Stimulated activated CD4-positive, alpha-beta T cell treated with anti-CD3 and anti-CD28 coated beads, TNF-alpha, amount 100 ng/mL, for 1 hour (primary cell): ENCODE measurements at places on chromosomes 1 and 21.

DNA sequence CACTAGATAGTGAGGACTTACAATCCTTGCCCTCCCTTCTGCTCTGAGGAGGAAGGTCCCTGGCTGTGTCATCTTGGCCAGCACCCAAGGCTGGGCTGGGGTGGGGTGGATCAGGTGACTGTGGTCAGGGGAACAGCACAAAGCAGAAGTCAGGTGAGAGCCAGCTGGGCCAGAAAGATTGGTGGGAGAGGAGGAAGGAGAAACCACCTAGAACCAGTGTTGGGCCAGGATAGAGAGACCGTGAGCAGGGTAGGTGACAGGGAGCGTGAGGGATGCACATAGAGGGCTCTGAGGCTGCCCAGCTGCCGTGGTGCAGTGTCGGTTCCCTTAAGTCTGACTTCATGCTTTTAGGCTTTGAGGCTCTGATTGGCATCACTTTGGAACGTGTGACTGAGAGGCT is 22.7 kb downstream of the NCF2 start:
- no peak for DNase-seq

DNA sequence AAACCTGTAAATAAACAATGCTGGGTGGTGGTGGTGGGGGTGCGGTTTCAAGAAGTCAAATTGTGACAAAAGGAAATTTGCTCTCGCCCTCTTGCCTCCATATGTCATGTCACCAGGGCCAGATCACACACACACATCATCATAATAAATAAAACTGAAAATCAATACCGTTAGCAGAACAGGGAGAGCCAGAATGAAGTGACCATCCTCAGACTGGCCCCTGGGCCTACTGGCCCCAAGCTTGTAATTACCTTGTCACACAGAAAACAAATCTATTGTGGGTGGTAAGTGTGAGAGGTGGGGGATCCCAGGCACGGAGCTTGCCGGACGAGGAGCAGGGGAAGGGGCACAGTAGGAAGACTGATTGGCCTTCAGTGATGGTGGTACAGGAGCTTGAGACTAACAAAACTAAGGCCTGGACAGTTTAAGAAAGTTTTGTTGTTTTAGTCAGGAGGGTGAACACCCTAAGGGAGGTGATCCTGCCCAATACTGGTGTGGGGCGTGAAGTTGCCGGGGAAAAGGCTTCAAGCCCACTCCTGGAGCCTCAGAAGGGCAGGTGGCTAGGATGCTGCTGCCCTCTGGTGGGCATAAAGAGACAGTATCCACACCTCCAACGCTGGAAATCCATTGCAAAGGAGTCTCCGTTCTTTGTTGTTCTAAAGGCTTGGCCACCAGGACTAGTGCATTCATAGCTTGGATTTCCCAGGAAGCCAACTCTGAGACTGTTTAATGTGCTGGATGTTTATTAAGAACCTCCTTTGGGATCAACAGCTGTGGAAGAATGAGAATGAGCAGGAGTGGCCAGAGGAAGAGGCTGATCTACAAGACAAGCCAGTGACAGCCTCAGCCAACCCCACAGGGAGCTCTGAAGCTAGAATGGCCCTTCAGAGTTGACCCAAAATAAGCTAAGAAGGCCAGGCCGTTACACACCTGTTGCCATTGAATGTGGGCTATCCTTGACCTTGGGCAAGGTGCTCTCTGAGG is 8.1 kb upstream of the C1orf216 start:
- DNase-seq: no peak

DNA sequence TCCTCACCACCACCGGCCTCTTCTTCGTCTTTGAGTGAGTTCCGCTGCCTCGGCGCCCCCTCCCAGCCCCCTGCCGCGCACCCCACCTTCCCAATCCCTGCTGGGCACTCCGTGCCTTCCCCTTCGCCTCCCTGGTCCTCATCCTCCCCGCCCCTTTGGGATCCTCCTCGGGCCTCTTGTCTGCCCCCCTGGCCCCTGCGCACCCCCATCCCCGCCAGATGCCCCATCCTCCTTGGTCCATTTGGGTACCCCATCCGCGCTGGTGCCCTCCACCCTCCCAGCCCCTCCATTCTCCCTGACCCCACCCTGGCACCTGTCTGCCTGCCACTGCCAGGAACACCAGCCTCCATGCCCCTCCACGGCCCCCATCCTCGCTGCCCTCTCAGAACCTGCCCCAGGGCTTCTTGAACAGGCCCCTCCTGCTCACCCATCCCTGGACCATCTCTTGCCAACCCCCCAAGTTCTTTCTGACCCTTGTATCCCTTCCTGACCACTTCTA is 667 bp downstream of the ZDHHC18 start:
- DNase-seq: no peak

DNA sequence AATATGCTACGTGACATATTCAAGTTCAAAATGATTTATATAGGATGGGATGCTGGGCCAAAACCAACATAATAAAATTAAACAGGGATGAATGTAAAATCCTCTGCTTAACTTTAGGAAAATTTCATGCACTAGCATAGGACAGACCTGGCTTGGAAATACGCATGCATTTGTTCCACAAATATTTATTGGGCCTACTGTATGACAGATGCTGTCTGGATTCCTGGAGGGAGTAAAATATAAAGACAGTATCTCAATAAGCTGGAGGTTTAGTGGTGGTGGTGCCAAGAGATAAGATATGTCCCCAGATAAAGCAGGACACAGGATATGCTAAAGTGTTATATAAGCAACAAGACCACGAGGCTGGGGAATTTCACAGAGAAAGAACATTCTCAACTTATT is 15.1 kb downstream of the RCSD1 start:
- DNase-seq: no peak

DNA sequence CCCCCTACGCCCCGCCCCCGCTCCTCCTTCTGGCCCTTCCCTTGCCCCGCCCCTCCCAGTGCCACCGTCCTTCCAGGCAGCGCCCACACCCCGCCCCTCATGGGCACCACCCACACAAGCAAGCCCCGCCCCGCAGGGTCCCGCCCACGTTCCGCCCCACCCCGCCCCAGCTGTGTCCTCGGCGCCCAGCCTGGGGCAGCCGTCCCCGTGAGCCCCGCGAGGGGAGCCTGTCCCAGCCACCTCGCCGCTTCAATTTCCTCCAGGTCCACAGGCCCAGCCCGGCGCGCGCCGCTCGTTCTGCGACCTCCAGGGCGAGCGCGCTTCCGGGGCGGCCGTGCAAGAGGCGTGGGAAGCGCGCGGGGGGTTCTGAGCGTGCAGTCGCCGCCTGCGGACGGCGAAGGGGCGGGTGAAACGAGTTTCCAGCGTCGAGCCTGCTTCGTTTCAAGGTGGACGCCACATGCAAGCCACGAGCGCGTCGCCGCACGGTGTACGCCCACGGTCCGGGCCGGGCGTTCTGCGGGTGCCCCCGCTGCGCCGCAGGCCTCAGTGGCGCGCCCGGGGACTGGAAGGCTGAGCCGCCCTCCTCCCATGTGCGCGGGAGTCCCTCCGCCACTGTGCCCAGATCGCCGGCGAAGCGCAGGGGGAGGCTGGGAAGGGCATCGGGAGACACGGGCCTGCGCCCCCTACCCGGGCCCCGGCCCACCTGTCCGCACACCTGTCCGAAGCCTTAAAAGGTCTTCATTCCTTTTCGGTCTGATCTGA is 10.8 kb upstream of the FAAP20 start:
- DNase-seq: peak; percentile 89
